ENCODE measurements at places on chromosomes 1 and 21.
A peak's percentile ranks its signal among the peaks of the same experiment; 100 is the strongest.

DNA sequence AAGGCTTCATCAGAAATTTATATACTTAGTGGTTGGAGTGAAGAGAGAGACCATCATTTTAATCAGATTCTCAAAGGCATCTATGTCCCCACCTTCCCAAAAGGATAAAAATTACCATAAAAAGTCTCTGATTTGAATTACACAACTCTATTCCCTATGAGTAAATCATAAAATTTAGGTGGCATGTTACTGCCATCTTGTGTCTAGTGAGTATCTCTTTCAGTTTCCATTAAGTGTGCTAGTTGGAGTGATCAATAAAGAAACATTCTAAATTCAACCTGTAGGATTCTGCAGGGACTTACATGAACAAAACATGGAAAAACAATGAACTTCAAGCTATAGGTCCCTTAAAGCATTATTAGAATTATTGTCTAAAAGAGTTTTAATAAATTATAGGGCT lies 655.4 kb downstream of the LTN1 start:
- peak; percentile 36 for DNase-seq

DNA sequence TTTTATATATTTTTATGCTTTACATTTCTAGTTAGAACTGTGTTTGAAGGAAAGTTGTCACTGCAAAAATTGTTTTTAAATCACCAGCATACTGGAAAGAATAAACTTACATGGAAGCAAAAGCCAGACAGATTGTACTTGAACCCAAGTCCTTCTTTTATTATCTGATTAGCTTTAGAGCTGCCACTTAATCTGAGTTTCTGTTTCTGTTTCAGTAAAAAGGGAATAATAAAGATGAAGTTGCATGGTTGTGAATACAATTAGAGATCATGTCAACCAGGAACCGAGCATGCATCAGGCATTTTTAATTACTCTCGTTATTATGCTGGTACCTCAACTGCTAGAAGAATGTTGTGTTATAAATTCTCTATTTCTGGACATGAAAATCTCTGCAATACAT lies 76.9 kb upstream of the EXO1 start:
- DNase-seq = no peak

- DNase-seq = no peak
Observed at GRCh38 chr1:157438146-157438545, 114.2 kb downstream of the FCRL5 start.

GRCh38 chr1:225995919-225996864 lies 3.0 kb downstream of the SDE2 start:
- DNase-seq = no peak

DNA sequence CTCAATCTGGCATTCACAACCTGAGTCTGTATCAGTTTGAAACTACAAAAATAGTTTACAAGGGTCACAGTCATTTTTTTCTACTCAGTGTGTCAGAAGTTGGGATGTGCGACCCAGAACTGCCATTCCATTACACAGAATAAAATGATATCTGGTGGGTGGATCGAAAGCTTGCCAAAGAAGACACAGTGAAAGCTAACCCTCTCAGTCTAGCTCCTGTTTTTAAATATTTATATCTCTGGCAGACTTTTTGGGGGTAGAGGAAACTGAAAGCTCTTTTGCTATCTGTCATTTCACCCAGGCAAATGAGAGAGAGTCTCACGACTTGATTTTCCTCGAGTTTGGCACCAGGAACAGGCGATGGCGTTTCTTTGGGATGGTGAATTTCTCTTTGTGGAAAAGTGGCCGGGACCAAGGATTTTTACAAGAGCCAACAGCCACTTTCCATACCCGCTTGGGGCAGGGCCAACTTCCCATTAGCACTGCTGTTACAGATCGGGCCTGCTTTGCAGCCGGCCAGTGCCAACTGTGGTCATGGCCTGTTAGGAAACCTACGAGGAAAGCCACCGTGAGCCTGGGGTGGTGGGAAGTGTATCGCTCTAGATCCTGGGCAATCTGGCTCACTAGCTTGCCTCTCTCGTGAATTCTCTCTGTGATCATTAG lies 185.5 kb upstream of the NFIA start:
- no peak for DNase-seq

DNA sequence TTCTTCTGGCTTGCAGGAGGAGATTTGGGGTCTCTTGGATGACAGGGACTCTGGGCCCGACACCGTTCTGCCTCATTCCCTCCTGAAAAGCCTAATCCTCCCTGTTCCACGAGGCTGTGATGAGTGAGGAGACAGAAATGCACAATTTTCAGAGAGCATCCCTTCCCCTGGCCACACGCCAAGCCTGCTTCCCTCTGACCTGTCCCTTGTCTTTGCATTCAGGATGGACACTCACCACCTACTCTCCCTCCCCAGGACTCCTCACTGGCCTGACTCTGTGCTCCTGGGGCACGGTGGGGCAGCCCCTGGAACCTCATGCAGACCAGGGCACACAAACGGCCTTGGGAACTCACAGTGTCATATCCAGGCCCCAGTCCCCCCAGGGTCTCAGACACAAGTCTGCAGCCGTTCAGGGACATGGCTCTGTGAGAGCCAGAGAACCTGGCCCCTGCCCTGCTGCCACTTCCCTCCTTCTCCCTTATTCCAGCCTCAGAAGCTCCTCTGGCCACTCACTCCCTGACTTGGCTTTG lies 3.5 kb upstream of the PRAMEF12 start:
- no peak for DNase-seq

- DNase-seq = no peak
Observed at GRCh38 chr1:30668024-30668423, 55.4 kb downstream of the MATN1 start.

DNA sequence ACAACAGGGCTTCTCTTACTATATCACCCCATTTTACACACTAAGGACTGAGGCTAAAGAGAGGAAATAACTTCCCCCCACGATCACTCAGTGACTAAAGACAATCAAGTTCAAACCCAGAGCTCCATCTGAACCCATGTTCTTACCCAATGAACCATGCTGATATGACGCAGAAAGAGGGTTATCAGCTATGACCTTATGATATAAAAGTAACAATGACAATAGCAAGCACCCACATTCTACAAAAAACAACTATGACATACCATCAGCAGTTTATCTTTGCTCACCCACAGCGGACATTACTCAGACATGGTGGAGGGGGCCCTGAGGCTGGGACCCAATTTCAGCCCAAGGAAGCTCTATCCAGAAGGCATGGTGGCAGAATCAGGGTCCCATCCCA lies 75.7 kb downstream of the PTPN14 start:
- no peak for DNase-seq

DNA sequence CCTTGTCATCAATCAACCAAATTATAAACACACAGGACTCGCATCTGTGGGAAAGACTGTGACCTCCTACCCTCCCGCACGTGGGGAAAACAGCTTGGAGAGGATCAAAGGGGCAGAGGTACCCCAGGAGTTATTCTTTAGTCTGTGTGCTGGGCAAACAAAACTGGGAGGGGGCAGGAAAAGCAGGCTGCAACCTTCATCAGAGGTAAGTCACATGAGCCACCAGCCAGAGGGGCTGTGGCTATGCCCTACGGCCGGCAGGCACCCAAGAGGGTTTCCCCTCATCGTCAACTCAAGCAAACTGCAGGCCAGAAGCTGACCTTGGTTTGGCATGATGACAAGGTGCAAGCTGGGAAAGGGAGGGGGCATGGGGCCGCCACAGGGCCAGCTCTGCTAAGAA lies 12.5 kb downstream of the SMIM12 start:
- DNase-seq = no peak

- no peak for DNase-seq
Observed at GRCh38 chr1:14724678-14725077, 126.2 kb downstream of the KAZN start.

DNA sequence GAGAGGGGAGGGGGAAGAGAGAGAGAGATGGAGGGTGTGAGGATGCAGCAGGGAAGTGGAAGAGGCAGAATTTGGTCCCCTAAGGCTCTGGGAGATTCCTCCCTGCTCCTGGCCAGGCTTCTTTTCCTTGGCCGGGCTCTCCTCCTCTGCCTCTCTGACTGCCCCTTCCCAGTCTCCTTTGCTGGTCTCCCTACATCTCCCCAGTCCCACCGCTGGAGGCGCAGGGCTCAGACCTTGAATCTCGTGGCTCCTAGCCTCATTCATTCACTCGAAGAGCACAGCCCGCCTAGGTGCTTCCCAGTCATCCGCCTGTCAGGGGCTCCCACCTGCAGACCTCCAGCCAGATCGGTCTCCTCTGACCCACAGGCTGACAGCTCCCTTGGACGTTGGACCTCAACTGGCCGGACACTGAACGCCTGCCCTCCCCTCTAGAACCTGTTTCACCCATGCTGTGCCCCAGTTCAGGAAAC lies 76.5 kb downstream of the VWA5B1 start:
- peak; percentile 89 for DNase-seq

DNA sequence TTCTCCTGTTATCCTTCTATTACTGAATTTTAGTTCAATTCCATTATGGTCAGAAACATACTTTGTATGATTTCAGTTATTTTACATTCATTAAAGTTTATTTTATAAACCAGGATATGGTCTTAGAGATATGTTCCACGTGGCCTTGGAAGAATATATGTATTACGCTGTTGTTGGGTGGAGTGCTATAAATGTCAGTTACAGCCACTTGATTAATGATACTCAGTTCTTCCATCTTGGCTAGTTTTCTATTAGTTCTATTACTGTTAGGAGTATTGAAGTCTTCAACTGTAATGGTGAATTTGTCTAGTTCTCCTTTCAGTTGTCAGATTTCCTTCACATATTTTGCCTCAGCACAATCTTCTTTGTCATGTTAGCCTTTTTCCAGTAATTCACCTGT lies 26.7 kb downstream of the CCSAP start:
- no peak for DNase-seq

DNA sequence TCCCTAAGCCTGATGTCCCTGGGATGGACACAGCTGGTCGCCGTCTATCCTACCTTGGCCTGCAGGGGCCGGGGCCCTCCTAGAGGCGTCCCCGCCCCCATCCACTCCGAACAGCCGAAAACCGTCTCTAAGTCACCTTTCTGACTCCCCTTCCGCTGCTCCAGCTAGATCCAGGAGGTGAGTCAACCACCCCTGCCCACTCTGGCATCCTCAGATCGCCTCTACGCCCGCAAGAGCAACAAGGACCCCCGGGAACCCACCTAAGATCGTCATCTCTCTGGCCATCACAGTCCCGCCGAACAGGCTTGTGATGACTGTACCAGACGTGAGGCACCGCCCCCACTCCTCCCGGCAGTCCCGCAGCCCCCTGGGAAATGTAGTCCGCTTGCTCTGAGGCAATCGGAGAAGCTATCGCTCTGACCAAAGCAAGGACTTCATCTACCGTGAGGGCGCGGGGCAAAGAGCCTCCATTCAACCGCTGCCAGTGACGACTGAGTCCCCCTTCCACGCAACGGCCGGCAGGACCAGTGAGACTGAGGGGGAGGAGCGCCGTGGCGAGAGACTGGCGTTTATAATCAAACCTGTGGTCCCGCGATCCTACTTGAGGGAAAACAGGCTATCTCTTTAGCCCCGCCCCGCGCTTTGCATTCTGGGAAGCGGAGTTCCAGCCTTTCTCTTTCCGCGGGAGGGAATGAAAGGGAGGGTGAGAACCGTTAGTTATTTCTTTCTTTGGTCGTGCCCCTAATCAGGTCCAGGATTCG lies at the start of gene HSPA13:
HSPA13 (minus strand) TSS at position 312 of the 761 bp plus-strand sequence; CDS start at position 285, 27 bp downstream.
- DNase-seq = peak; percentile 100

DNA sequence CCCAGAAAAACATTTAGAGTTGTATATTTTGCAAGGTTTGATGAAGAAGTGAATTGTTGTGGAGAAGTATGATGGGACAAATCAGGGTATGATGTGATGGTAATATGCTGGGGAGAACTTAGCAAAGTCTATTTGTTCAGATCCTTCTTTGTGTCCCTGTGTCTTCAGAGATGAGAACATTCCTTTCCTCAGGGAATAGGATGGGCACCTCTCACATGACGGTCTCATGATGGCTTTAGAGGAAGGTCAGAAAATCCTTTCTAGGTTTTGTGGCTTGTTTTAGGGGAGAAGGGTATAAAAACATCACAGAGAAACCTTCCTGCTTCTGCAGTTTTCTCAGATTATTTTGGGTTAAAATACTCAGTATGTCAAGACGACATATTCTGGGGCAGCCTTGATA lies 171.3 kb upstream of the NRIP1 start:
- no peak for DNase-seq

DNA sequence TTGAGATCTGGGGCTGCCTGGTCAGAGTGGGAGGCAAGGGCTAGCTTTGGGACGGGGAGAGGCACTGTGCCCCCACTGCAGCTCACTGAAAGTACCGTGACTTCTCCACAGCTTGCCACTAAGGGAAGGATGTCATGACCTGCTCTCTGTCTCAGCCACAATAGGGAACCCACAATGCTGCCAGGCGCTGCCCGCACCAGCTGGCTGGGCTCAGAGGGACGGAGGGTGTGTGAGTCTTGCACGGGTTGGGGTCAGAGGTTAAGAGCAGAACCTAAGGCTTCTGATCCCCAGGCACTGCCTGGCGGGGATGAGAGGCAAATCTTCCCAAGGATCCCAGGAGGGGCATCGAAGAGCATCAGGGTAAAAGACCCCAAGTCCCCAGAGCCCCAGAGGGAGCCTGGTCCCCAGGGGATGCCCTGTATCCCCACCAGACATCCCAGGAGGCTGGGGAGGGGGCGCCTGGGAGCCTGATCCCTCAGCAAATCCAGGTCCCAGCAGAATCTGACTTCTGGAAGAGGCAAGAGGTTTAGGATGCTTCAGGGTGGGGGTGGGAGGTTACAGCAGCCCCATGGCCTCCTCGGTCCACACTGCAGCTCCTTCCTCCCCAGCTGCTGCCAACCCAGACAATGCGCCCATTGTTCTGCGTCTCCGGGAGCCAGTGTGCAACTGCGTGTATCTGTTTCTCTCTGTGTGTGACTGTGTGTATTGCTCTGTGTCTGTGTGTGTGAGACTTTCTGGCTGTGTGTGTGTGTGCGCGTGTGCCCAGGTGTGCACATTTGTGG lies 2.0 kb upstream of the MARCKSL1 start:
- no peak for DNase-seq

DNA sequence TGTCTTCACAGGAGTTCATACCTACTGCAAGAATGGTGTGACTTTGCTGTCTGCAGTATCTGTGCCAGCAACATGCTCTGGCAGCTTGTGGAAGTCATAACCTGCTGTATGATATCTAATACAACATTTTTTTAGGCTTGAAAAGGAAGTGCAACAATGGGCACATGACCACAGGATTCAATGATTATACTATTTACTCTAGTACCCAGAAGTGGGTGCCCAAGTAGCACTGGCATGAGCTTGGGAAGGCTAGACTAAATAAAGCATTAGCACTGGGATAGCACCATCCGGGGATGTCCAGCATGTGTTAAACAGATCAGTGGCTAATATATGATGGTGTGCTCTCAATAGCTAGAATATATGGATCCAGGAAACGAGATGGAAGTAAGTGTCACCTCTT lies 98.6 kb upstream of the PDE4B start:
- no peak for DNase-seq

DNA sequence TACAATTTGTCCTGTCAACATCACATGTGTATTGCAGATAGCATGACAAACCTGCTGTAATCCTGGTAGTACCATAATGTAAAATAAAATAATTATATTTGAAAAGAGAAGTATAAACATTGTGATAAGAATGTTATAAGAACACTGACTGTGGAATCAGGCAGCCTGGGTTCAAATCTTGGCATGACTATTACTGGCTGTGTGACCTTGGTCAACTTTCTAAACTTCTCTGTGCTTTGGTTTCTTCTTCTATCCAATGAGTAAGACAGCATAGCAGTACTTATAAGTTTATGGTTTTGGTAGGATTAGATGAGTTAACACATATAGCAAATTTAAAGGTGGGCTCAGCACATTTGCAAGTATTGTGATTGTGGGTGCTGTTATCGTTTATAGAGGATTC lies 147.1 kb downstream of the NOS1AP start:
- DNase-seq = no peak

GRCh38 chr1:229879746-229880145 lies 187.3 kb upstream of the GALNT2 start:
- DNase-seq = no peak

GRCh38 chr1:18322368-18323032 lies 158.2 kb upstream of the KLHDC7A start:
- DNase-seq = peak; percentile 59

Data from NCI-H82 (cell line).